ENCODE measurements at places on chromosomes 11 and 22.

DNA sequence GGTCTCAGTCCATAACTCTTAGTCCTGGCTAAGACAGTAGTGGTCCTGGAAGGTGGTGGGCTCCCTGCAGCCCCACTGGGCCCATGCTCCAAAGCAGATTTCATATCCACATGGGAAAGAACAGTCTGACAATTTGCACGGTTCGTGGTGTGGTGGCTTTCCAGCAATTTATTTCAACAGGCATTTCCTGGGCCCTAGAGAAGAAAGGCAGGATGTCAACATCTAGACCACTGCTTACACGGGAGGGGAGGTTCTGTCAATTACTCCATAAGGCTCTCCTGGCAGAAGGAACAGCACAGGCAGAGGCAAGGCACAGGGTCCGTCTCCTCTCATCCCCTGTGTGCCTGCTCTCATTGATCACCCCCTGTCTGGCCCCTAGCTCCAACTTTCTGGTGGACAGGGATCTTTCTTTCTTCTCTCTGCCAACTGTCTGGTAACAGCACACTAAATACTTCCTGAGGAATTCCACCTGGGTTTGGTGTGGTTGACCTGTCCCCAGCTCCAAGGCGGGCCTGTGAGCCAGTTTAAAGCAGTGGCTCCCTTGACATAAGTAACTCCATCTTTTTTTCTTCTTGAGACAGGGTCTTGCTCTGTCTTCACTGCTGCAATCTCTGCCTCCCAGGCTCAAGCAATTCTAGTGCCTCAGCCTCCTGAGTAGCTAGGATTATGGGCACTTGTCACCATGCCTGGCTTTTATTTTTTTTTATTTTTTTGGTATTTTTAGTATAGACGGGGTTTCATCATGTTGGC, 5.1 kb upstream of the A4GALT start:
- no peak for DNase-seq

- DNase-seq, result no peak
Observed at GRCh38 chr11:133710681-133711240, 134.6 kb downstream of the SPATA19 start.

DNA sequence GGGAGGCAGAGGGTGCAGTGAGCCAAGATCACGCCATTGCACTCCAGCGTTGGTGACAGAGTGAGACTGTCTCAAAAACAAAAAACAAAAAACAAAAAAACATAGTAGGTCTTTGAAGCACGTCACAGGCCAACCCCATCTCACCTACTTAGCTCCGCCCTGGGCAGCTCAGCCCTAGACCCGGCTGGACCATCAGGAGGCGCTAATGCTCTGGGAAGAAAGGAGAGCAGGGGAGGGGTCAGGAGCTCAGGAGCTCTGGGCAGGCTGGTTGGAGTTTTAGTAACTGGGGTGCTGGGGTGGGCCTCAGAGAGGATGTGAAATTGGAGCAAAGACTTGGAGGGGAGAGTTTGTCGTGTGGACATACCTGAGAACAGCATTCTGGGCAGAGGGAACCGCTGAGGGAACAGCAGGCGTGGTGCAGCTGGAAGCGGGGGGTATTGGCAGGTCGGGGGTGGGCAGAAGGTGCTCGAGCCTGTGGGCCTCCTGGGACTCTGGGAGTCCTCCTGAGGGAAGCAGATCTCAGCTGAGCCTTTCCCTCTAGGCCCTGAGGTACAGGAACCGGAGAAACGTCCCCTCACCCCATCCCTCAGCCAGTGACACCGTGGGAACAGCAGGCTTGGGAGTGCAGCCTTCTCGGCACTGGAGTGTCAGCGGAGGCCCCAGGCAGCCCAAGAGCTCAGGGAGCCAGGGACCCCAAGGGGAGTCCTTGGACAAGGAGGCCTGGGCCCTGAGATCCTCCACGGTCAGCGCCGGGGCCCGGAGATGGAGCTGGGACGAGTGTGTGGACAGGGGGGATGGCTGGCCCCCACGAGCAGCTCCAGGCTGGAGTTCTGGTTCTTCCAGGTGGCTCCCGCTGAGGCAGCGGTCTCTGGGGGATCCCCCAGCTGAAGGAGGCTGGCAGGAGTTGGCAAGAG, 2.2 kb upstream of the RPS6KA4 start:
- DNase-seq, result no peak

DNA sequence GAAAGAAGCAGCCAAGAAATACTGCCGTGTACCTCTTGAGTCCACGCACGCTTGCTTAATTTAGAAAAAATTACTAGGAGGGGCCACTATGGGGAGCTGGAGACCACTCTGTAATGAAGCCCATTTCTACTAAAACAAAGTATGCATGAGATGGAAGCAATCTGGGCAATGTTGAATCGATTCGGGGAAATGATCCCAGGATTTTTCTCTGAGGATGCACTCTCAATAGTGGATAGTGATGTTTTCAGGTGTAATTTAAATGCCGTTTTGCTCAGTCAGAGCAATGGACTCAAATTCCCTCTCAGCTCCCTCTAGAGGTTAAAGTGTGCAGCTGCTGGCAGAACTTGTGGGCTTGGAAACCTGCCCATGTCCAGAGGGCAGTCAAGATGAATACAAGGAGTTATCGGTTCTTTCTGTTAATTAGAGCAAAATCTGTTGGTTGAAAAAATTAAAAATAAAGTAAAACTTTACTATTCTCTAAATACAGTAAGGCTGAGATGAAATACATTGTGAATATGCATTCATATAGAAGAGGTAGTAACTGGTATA, 64.1 kb downstream of the ME3 start:
- peak; percentile 43 for DNase-seq

- no peak for DNase-seq
Observed at GRCh38 chr11:74035264-74035663, 26.4 kb upstream of the UCP3 start.

DNA sequence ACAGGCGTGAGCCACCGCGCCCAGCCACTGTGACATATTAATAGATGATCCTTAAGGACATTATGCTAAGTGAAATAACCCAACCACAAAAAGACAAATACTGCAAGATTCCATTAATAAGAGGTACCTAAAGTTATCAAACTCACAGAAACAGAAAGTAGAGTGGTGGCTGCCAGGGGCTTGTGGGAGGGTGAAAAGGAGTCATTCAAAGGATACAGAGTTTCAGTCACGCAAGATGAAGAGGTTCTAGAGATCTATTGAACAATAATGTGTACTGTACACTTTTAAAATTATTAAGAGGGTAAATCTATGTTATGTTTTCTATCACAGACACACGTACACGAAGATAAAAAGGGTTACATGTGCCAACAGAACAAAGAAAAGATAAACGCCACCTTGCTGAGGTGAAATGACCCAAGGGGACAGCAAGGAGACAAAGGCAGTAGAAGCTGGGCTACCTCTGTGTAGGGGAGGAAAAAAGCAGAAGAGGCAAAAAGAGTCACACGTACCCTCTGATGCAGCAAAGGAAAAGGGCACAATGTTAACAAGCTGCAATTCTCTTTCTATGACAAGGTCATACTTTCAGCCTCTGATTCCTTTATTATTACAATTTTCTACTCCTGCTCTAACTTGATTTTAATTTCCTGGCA, 65.3 kb downstream of the AMBRA1 start:
- no peak for DNase-seq

DNA sequence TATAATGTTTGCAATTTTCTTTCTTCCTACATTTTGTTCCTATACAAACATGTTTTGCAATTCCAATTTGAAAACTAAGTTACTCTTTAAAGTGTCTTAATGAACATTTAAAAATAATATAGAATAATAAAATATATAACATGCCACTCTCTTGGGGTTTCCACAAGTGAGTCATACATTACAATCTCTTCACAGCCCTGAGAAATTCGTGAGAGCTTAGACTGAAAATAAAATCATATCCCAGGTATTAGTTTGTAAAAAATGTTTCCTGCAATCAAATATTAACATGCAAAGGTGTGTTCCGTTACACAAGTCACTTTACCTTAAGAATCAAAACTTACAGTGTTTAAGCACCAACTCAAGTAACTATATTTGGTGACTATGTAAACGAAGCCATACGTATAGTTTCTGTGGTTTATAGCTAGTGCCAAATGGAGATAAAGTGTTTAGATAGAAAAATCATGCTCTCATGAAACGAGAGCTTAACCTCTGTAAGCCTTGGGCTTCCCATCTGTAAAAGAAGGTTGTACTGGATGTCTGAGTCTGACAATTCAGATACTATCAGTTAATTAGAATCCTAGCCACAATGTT, 253.6 kb upstream of the ANO3 start:
- no peak for DNase-seq

DNA sequence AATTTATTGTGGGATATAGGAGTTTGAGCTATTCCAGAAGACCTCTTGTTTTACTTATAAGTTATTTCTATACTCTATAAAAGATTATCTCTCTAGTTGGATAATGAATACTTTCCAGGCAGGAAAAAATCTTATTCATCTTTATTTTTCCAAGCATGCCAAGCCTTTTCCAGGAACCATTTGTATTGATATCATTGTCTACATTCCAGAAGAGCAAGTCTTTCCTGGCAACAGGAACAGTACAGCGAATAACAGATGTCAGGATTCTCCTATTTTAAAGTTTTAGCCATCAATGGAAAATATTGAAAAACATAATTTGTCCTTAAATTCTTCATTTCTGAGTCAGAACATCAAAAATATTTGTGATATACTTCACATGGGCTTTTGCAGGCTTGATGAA, 5.2 kb upstream of the NXPE1 start:
- DNase-seq, result no peak
